Activated CD4-positive, alpha-beta T cell treated with anti-CD3 and anti-CD28 coated beads for 24 hours (primary cell): ENCODE measurements at places on chromosomes 16 and 17.

GRCh38 chr17:9886141-9886930 lies 18.7 kb downstream of the RCVRN start:
- no peak for DNase-seq

DNA sequence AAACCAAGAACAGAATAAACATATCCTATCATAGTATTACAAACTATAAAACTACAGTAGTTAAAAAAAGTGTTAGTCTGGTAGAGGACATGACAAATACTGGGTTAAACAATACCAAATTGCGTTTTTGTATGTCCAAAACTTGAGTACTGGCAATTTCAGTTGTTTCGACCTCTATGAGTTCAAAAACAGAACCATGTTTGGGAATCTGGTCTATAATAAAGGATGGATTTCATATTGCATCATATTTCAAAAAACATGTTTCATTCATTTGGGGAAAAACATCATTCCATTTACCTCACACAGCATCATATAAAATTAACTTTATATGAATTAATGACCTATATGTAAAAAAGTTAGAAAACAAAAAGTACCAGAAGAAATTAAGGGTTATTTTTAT lies 81.8 kb downstream of the TRIM37 start:
- no peak for DNase-seq

- DNase-seq, result peak; percentile 97
These were observed 59.8 kb downstream of the BAIAP2 start for GRCh38 chr17:81094509-81095382.

DNA sequence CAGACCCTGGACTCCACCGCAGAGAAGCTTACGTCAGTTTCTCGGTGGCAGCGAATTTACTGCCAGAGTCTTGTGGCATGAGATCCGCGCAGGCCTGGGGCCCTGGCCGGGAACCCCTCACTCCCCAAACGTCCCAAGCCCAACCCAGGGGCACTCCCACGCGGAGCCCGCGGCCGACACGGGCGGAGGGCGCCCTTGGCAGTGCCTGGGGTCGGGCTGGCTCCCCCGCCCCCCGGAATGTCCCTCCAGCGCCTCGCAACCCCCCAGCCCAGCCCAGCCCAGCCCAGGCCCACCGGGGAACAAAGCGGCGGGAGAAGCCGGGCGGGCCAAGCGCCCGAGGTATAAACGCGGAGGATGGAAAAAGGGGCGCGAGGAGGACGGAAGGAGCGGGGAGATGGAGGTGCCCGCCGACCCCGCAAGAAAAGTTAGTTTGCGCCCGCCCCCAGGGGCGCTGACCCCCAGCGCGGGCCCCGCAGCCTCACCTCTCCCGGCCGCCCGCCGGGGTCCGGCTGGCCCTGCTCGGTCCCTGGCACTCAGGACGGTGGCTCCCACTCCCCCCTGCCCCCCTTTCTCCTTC lies 330 bp downstream of the CASKIN2 start:
- DNase-seq, result no peak

DNA sequence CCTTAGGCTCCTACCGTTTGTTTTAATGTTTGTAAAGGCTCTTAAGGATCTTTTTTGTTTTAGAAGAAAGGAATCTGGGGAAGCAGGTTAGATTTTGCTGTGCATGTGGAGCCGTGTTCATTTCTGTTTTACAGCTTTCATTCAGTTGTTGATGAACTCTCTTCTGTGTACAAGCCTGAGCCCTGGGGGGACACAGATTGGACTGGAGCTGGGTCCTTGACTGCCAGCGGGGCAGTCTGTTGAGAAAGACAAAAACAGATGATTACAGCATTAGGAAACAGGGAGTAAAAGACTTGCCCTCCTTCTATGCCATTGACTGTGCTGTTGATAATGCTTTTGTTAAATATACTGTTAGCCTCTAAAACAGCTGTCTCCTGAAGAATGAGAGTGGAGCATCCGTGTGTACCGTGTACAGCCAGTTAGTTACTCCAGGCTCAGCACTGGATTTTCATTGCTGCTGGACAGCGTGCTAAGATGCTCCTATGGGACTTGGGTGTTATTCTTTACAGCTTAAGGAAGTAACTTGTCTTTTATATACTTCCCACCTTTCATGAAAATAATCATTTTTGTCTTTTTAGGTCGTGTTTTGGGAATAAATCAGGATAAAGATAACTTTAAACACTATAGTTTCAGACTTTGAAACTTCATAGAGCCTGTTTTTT lies 3.2 kb downstream of the MAP1LC3B start:
- no peak for DNase-seq

- no peak for DNase-seq
These were observed 361.5 kb downstream of the SNX29 start for GRCh38 chr16:12337871-12338655.

DNA sequence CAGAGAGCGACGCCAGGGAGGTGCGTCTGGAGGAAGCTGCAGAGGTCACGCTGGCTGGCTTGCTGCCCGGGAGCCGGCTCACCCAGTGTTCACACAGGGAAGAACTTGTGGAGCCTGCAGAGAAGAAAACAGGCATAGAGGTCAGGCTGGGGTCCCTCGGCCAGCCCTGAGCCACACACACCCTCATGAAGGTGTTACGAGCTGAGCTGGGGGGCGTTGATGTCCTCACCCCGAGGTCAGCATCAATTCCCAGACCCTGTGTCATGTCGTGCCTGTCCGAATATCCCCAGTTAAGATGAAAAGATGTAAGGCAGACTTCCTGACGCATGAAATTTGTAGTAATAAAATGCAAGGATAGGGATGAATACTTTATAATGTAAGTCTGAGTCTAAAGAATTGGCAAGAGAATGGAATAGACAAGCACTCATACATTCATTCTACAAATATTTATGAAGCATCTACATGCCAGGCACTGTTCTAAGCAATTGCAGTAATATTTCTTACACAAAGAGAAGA lies 77.1 kb downstream of the USP31 start:
- DNase-seq, result no peak

GRCh38 chr17:19719355-19720209 lies 3.2 kb upstream of the SLC47A2 start:
- no peak for DNase-seq

GRCh38 chr17:4766723-4767122 lies 5.0 kb upstream of the TM4SF5 start:
- DNase-seq, result no peak

GRCh38 chr16:12781777-12782176 lies 21.9 kb downstream of the CPPED1 start:
- no peak for DNase-seq

GRCh38 chr16:19228052-19228451 lies 57.5 kb upstream of the CLEC19A start:
- no peak for DNase-seq

DNA sequence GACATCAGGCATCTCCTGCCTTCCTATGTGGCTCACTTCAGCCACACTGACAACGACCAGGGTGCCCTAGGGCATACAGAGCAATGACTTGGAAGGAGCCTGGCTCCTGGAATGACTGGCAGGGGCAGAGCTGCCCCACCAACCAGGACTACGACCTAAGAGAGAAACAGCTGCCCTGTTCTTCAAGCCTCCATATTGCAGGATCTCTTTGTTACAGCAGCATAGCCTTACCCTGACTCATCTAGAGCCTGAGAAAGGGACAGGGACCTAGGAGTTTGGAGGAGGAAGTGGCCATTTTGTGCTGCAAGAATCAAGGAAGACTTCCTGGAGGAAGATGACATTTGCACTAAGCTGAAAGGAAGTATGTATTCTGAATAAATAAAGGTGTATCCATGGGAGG lies 49.6 kb downstream of the GSG1L start:
- no peak for DNase-seq

DNA sequence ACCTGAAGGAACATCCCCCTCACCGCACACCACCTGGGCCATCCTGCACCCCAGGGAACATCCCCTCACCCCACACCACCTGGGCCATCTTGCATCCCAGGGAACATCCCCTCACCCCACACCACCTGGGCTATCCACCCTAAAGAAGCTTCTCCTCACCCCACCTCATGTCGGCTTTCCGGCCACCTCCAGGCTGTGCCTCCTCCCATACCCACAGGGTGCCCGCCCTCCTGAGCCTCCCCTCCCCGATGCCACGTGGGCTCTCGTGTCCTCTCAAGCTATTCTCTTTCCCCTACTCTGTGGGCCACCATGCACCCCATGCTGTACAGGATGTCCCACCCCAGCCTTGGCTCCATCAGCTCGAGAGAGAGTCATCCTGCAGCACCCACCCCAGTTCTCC lies 18.0 kb downstream of the MYLK3 start:
- DNase-seq, result no peak

GRCh38 chr17:8285270-8286181 lies 2.9 kb upstream of the RANGRF start:
- no peak for DNase-seq

- DNase-seq, result no peak
These were observed 17.4 kb upstream of the ERN1 start for GRCh38 chr17:64147110-64148016.

DNA sequence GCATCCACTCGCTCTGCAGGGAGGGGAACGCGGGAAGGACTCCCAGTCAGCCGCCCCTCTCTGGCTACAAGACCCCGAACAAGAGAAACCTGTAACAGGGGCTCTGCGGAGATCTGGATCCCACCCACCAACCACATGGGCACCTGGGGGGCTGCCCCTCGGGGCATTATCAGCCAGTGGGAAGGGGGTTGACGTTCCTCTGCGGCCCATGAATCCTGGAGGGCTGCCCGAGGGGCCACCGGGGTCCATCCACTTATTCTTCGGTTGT lies 1.8 kb upstream of the PCGF2 start:
- no peak for DNase-seq

GRCh38 chr17:44283344-44284023 lies 15.5 kb upstream of the SLC4A1 start:
- no peak for DNase-seq

DNA sequence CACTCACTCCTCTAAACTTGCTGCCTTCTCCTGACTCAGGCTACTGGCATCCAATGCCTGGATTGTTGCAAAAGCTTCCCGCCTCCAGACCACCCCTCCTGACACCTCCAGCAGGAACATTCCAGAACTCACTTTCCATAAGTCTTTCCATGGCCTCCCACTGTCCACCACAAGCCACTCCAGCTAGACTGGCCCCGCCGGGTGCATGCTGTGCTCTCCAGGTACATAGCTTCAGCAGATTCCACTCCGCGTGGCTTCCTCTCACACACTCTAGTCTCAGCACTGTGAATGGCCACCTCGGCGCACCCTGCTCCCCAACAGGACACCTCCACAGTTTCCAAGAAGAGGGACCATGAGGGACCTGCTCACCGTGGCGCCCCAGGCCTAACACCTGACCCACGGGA lies 25.9 kb upstream of the FAAP100 start:
- no peak for DNase-seq

GRCh38 chr17:57755480-57756070 lies 10.5 kb upstream of the CCDC182 start:
- no peak for DNase-seq
